ENCODE measurements at places on chromosomes 1 and 21. TPM values are rescaled to one million over a fixed set of nuclear protein-coding genes. Genes with fewer than 3 reads are reported as not detected.

DNA sequence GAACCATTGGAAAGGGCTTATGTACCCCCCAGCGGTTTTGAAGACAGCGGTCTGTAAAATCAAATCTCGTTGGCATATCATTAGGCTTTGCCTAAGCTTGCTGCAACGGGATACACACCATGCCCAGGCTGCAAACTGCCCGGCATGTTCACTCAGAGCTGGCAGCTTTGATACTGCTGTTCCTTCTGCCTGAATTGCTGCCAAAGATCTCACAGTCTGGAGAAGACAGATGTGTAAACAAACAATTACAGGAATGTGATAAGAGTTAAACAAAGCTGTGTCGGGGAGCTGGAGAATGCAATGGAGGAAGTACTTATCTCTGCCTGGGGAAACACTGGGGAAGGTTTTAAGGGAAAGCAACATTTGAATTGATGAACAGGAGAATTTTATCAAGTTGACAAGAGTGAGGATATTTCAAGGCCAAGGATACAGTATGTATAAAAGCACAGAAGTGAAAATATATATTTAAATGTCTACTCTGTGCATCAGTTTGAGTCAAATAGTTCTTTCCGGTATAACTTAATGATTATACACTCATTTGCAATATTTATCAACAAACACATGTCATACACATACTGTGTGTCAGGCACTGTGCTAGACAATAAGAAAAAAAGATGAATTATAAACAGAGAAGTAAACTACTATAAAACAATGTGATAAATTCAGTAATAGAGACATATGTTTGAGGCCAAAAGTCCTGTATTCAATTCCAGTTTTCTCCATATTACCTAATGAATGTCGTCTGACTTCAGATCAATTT, 29.9 kb downstream of the CHML start:
- peaks cover 5% of the 10 kb centered on the region for H3K4me1 ChIP-seq
- H3K27me3 ChIP-seq = no peaks in the 10 kb centered on the region
- DNase-seq = no peak

DNA sequence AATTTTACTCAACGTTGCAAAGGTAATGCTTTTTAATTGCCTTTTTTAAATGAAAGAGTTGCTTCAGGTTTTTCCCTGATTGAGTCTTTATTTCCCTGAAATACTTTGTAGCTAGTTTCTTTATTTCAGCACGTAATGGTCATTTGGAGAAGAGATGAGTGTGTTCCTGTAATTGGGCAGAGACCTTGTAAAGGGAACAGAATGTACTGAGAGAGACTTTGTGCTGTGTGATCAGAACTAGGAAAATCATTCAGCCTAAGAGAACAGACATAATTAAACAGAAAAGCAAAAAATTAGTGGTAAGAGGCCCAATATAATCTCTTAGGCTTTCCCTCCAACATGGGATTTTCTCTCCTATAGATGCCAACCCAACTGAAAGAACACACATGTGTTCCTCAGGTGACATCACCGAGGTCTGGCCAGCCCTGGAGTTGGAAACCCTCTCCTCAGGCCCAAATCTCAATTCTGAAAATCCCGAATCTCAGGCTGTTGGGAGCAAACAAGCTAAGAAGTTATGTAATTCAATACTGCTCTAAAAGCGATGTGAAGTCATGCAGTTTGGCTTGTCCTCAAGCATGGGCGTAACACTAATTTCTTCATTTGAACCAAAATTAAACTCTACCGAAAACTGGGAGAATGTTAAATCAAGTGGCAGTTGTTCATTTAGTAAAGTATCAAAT, 102.0 kb downstream of the TGFB2 start:
- no peak overlapping the region for H3K4me3 ChIP-seq
- no peaks in the 10 kb centered on the region for H3K36me3 ChIP-seq
- H3K27me3 ChIP-seq = peaks cover 1% of the 10 kb centered on the region
- no peak for DNase-seq
- no peaks in the 10 kb centered on the region for H3K4me1 ChIP-seq
- H3K27ac ChIP-seq = no peak overlapping the region

DNA sequence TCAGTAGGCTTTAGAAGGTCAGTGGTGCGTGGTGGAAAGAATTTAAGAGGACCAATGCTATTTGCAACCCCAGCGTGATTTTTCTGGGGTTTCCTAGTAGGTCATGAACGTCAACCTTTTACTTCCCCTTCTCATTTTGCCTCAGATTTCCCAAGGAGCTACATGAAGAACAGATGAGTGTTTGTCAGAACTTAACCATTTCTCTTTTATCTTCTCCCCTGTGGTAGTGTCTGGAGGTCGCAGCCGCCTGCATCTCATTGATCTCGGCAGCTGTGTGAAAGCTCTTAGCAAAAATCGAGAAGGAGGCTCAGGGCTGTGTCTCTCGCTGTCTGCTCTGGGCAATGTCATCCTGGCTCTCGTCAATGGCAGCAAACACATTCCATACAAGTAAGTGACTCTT, 491.1 kb downstream of the KIF26B start:
- peaks cover 3% of the 10 kb centered on the region for H3K27me3 ChIP-seq
- no peak overlapping the region for H3K4me3 ChIP-seq
- no peak overlapping the region for H3K27ac ChIP-seq

Gene ADGRL2
- total RNA-seq = not detected

DNA sequence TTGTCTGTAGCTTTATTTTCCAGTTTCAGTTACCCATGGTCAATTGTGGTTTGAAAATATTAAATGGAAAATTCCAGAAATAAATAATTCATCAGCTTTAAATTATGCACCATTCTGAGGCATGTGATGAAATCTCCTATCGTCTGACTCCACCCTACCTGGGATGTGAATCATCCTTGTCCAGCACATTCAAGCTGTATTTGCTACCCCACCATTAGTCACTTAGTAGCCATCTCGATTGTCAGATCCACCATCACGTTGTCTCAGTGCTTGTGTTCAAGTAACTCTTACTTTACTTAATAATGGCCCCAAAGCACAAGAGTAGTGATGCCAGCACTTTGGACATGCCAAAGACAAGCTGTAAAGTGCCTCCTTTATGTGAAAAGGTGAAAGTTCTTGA, 4.0 kb downstream of the STPG1 start:
- no peaks in the 10 kb centered on the region for H3K27me3 ChIP-seq
- no peak overlapping the region for H3K27ac ChIP-seq
- DNase-seq = no peak
- H3K36me3 ChIP-seq = peaks cover 4% of the 10 kb centered on the region

Gene CNKSR1
- 1.8 TPM for total RNA-seq

- peaks cover 47% of the 10 kb centered on the region for H3K4me1 ChIP-seq
- peak; percentile 52 for DNase-seq
- H3K27ac ChIP-seq = peak overlapping the region; percentile 91
- no peaks in the 10 kb centered on the region for H3K27me3 ChIP-seq
Observed at GRCh38 chr1:70353601-70354331, 756 bp downstream of the ANKRD13C start.

GRCh38 chr1:89688607-89689006, 55.7 kb downstream of the LRRC8C start:
- H3K27ac ChIP-seq = no peak overlapping the region
- H3K4me1 ChIP-seq = peaks cover 68% of the 10 kb centered on the region
- H3K4me3 ChIP-seq = no peak overlapping the region
- H3K36me3 ChIP-seq = peaks cover 80% of the 10 kb centered on the region
- H3K27me3 ChIP-seq = no peaks in the 10 kb centered on the region

- peaks cover 10% of the 10 kb centered on the region for H3K27me3 ChIP-seq
- peak overlapping the region; percentile 77 for H3K27ac ChIP-seq
- DNase-seq = no peak
Observed at GRCh38 chr1:229034342-229034741, 236.6 kb upstream of the RAB4A start.

- no peak for DNase-seq
- H3K36me3 ChIP-seq = no peaks in the 10 kb centered on the region
- no peak overlapping the region for H3K27ac ChIP-seq
- H3K4me1 ChIP-seq = no peaks in the 10 kb centered on the region
- no peak overlapping the region for H3K4me3 ChIP-seq
- no peaks in the 10 kb centered on the region for H3K27me3 ChIP-seq
Observed at GRCh38 chr1:85992791-85993190, 163.8 kb downstream of the COL24A1 start.

DNA sequence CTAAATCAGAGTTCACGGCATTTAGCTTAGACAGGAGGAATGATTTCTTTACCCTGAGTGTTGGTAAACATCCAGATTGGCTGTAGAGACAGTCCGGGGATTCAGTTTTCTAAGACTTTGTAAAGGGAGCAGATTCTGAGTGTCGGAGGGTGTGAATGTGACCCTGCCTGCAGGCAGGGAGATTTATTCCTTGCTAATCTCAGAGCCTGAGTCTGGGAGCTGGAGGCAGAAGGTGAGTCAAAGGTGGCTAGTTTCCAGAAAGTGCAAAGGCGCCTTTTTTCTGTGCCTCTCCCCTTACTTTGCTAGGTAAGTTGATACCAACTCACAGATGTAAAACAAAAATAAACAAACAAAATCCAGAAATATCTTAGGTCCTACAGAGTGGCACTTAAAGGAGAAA, 11.7 kb downstream of the ATP1B1 start:
- no peak overlapping the region for H3K27ac ChIP-seq
- peaks cover 6% of the 10 kb centered on the region for H3K4me1 ChIP-seq
- H3K27me3 ChIP-seq = no peaks in the 10 kb centered on the region
- no peak overlapping the region for H3K4me3 ChIP-seq
- DNase-seq = no peak

DNA sequence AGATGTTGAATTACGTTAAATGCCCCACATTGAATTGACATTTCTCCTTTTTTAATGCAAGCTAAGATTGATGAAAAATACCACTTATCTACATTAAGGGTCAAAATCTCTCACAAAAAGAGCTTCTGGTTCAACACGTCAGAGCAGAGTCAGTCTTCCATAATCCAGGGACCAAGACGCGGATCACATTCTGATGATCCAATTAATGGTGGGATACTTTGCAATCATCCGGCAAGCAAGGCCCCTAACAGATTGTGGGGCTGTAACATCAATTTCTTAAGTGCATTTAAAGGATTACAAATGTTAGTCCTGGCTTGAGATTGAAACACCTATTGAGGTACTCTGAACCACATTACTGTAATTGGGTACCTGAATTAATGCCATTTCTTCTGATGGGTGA, 120.2 kb upstream of the ESRRG start:
- H3K4me3 ChIP-seq = no peak overlapping the region
- no peak overlapping the region for H3K27ac ChIP-seq
- no peak for DNase-seq

DNA sequence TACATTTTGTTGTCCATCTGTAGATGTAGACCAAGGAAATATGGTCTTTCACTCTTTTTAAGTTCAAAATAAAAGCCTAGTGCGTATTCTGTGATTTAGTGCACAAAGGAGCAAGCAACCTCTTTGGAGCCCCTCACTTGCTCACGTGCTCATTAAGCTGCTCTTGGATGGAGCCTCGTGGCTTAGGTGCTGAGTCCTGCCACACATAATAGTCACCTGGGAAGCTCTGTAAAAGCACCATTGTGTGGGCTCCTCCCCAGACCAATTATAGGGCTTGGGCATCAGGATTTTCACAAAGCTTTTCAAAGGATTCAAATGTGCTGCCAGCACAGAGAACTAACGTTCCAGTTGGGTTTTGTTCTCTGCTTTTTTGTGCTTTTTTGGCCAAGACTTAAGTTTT, 85.0 kb downstream of the PCP4 start:
- no peaks in the 10 kb centered on the region for H3K4me1 ChIP-seq
- H3K36me3 ChIP-seq = no peaks in the 10 kb centered on the region
- H3K27ac ChIP-seq = no peak overlapping the region
- no peak overlapping the region for H3K4me3 ChIP-seq
- H3K27me3 ChIP-seq = no peaks in the 10 kb centered on the region
